ENCODE measurements at places on chromosomes 1 and 21.

DNA sequence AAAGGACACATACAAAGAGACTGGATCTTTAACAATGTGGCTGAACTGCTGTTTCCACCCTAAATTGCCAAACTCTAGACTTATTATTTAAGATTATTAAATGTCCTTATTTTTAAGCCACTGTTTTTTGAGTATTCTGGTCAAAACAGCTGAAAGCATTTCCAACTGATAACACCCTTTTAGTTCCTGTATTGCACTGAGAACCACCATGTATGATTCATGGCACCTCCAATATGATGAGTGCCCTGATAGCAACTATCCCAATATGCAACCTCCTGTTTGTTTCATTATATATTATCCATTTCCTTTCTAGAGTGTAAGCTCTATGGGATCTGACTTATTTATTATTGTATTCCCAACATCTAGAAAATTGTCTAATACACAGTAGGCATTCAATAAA is 269.4 kb downstream of the HHIPL2 start:
- no peaks in the 10 kb centered on the region for H3K36me3 ChIP-seq
- H3K4me1 ChIP-seq, result no peaks in the 10 kb centered on the region
- DNase-seq, result no peak
- no peak overlapping the region for H3K27ac ChIP-seq
- no peak overlapping the region for H3K4me3 ChIP-seq

DNA sequence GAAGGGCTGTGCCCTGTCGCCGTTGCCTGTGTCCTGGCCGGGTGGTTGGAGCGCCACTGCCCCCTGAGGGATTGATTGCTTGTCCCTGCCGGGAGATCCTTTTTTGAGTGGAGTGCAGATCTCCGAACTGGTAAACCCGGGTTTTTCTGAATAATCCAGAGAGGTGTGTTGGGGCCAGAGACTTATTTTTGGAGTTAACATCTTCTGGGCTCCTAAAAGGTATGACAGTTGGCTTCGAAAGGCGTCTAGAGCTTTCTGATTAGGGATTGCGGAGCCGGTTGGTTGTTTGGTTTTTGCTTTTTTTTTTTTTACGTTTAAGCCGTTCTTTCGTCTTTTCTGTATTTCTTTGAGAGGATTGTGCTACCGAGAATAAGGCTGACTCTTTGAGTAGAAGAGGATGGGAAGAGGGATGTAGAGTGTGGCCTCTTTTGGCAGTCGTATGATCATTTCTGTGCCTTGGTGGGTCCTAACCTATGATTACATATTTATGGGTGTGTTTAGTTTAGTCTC is 756 bp downstream of the RLF start:
- H3K4me1 ChIP-seq, result peaks cover 7% of the 10 kb centered on the region
- H3K36me3 ChIP-seq, result peaks cover 2% of the 10 kb centered on the region
- H3K27ac ChIP-seq, result no peak overlapping the region
- no peaks in the 10 kb centered on the region for H3K27me3 ChIP-seq
- no peak overlapping the region for H3K4me3 ChIP-seq
- peak; percentile 57 for DNase-seq

- DNase-seq, result no peak
- peaks cover 21% of the 10 kb centered on the region for H3K27me3 ChIP-seq
- H3K4me3 ChIP-seq, result no peak overlapping the region
- no peak overlapping the region for H3K27ac ChIP-seq
- H3K4me1 ChIP-seq, result no peaks in the 10 kb centered on the region
- H3K36me3 ChIP-seq, result no peaks in the 10 kb centered on the region
These were observed 131.5 kb upstream of the SLC44A3 start for GRCh38 chr1:94688646-94689045.

- no peak overlapping the region for H3K4me3 ChIP-seq
- no peaks in the 10 kb centered on the region for H3K36me3 ChIP-seq
- DNase-seq, result no peak
- no peak overlapping the region for H3K27ac ChIP-seq
- no peaks in the 10 kb centered on the region for H3K4me1 ChIP-seq
These were observed 17.3 kb downstream of the LRRC52 start for GRCh38 chr1:165560883-165561656.

DNA sequence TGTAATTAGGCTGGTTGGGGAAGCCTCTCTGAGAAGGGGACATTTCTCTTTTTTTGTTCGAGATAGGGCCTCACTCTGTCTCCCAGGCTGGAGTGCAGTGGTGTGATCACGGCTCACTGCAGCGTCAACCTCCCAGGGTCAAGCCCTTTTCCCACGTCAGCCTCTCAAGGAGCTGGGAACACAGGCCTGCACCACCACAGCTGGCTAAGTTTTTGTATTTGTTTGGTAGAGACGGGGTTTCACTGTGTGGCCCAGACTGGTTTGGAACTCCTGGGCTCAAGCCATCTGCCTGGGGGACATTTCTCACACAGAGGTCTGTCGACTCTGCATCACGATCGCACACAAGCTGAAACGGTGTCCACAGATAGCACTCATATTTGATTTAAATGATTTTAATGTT is 39.7 kb downstream of the HUNK start:
- H3K36me3 ChIP-seq, result no peaks in the 10 kb centered on the region
- H3K27me3 ChIP-seq, result peaks cover 32% of the 10 kb centered on the region
- H3K27ac ChIP-seq, result no peak overlapping the region
- no peak overlapping the region for H3K4me3 ChIP-seq
- no peaks in the 10 kb centered on the region for H3K4me1 ChIP-seq

DNA sequence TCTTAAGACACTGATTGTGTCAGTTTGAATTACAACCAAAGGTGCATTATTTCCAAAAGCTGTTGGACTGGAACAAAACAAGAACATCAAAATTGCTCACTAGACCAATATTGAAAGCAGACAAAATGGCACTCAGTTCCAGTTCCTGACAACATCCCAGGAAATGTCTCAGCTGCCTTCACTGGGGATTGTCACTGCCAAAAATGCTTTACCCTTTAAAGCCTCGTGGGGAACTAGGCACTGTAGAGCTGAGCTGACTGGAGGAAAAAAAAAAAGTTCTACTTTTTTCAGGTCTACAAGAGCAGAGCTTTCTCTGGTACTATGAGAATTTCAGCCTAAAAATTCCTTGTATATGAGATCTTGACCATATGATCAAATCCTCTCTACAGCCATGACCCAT is 21.9 kb downstream of the GPR52 start:
- H3K4me1 ChIP-seq, result no peaks in the 10 kb centered on the region
- DNase-seq, result no peak
- no peaks in the 10 kb centered on the region for H3K27me3 ChIP-seq

- H3K36me3 ChIP-seq, result no peaks in the 10 kb centered on the region
- peaks cover 7% of the 10 kb centered on the region for H3K4me1 ChIP-seq
- no peak overlapping the region for H3K4me3 ChIP-seq
- H3K27me3 ChIP-seq, result no peaks in the 10 kb centered on the region
These were observed 85.9 kb upstream of the IVNS1ABP start for GRCh38 chr1:185402930-185403329.

- H3K4me3 ChIP-seq, result peak overlapping the region; percentile 38
- no peak for DNase-seq
These were observed 6.7 kb downstream of the PTTG1IP start for GRCh38 chr21:44866780-44867179.

DNA sequence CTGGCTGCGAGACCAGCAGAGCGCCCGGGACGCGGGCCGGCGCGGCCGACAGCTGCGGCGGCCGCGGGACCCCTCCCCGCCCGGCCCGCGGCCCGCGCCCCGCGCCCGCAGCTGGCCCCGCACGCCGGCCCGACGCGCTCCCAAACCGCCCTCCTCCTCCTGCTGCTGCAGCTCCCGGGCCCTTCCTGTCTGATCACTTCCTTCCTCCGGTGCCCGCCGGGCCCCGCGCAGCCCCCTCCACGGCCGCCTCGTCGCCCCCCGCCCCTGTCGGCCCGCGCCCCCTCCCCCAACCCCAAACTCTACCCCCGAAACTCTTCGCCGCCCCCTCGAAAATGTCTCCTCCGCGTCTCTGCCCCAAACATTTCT is 594 bp downstream of the LUZP1 start:
- no peaks in the 10 kb centered on the region for H3K27me3 ChIP-seq
- peak; percentile 32 for DNase-seq
- H3K4me3 ChIP-seq, result peak overlapping the region; percentile 98
- H3K27ac ChIP-seq, result peak overlapping the region; percentile 84
- peaks cover 30% of the 10 kb centered on the region for H3K4me1 ChIP-seq

DNA sequence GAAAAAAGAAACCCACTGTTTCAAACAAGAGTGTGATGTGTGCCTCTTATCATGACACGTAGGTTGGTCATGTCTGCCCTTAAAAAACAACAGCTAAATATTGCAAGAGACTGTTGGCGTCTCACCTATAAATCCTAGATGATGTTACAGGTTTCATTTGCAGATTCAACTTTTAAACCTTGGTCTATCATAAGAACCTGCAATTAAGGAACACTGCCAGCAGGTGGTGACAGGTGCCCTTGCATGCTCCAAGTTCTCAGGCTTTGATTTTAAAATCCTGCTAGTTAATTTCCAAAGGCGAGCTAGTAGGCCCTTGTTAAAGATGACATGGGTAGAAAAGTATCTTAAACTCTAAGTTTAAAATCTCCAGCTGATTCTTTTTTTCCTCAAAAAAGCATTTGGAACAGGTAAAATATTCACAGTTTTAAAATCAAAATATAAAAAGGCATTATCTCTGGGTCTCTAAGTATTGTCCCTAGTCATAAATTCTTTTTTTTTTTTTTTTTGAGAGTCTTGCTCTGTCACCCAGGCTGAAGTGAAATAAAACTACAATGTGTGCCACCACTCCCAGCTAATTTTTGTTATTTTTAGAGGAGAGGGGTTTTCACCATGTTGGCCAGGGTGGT is 39.1 kb downstream of the CLSTN1 start:
- H3K27me3 ChIP-seq, result no peaks in the 10 kb centered on the region
- peaks cover 34% of the 10 kb centered on the region for H3K4me1 ChIP-seq
- no peak overlapping the region for H3K27ac ChIP-seq
- no peak overlapping the region for H3K4me3 ChIP-seq
- peak; percentile 85 for DNase-seq

- no peak overlapping the region for H3K4me3 ChIP-seq
- DNase-seq, result no peak
- no peaks in the 10 kb centered on the region for H3K36me3 ChIP-seq
- H3K4me1 ChIP-seq, result peaks cover 34% of the 10 kb centered on the region
- no peak overlapping the region for H3K27ac ChIP-seq
These were observed 79.4 kb downstream of the TOMM20 start for GRCh38 chr1:235049217-235049616.

GRCh38 chr1:159184201-159184600 is 12.8 kb downstream of the CADM3 start:
- H3K4me1 ChIP-seq, result peaks cover 6% of the 10 kb centered on the region
- no peaks in the 10 kb centered on the region for H3K36me3 ChIP-seq
- H3K4me3 ChIP-seq, result no peak overlapping the region
- H3K27me3 ChIP-seq, result peaks cover 65% of the 10 kb centered on the region
- H3K27ac ChIP-seq, result no peak overlapping the region

- H3K4me3 ChIP-seq, result no peak overlapping the region
- no peaks in the 10 kb centered on the region for H3K36me3 ChIP-seq
- DNase-seq, result peak; percentile 25
- H3K27me3 ChIP-seq, result no peaks in the 10 kb centered on the region
These were observed 61.6 kb downstream of the LRRN2 start for GRCh38 chr1:204623894-204624361.

DNA sequence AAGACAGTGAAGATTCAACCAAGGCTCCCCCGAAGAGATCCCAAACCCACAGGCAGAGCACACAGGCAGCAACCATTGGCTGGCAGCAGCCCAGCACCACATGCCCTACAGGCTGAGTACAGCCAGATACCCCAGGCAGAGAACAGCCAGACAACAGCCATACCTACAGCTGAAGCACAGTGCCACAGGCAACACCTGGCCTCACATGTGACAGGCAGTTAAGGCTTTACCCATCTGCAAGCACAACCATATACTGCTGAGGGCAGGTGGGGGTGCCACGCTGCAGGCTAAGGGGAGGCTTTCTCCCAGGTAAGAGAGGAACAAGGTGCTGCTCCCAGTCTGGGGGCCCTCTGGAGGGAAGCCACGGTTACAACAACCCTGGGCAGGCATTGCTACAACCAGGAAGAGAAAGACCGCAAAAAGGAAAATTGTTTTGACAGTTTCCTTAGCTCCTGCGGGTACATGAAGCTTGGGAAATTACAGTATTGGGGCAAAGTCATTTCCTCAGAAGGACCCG is 12.3 kb downstream of the CHIT1 start:
- no peak for DNase-seq
- no peaks in the 10 kb centered on the region for H3K4me1 ChIP-seq
- H3K27ac ChIP-seq, result no peak overlapping the region
- no peaks in the 10 kb centered on the region for H3K36me3 ChIP-seq

DNA sequence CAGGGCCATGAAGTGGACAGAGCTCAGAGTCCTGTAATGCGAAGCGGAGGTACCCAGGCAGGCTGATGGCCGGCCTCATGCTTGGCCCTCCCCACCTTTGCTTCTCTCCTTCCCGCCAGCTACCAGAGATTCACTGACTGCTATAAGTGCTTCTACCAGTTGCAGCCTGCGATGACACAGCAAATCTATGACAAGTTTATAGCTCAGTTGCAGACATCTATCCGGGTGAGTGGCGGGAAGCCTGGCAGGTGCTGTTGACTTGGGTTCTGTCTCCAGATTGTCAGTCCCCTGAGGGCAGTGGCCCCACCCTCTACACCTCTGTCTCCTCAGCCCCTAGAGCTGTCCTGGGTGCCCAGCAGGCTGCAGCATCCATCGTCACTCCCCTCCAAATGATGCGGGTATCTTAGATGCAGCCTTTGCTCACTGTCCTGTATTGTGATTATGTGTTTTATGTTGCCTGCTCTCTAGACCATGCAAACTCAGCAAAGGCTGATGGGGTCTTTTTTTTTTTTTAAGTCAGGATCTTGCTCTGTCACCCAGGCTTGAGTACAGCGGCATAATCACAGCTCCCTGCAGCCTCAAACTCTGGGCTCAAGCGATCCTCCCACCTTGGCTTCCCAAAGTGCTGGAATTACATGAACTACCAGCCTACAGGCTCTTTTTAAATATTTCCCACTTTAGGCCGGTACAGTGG is 9.6 kb upstream of the BGLAP start:
- peaks cover 7% of the 10 kb centered on the region for H3K4me1 ChIP-seq
- H3K27me3 ChIP-seq, result no peaks in the 10 kb centered on the region
- H3K4me3 ChIP-seq, result no peak overlapping the region
- DNase-seq, result no peak

DNA sequence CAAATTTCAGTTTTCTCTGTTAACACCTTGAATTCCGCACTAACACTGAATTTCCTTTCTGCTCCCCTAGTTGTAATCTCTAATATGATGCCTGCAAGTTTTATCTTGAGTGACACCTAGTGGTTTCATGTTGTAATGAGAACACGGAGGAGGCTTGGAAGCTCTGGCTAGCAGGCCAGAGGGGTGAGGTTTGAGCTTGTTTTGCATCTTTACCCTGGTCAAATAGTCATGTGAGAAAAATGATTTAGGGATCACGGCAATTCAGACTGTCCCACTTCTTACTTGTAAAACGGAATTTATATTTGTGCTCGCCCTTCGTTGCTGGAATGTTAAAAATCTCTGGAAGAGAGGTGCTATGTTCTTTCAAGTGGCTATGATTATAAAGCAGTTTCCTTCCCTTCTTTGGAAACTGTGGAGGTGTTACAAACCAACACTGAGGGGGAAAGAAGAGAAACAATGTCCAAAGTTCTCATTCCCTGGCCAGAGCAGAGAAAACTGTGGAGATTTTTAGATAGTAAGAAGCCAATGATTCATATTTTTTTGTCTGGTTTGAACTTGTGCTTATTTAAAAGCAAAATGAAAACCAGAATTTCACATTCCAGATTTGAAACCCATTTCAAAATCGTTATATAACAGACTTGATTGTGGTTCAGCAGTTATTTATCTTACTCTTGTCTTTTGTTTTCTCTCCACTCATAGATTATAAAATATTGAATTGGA is 5.3 kb upstream of the MROH9 start:
- peak; percentile 11 for DNase-seq
- no peak overlapping the region for H3K4me3 ChIP-seq
- no peak overlapping the region for H3K27ac ChIP-seq
- no peaks in the 10 kb centered on the region for H3K4me1 ChIP-seq
